ENCODE measurements at places on chromosomes 4 and X.

GRCh38 chrX:17559728-17560379 is 177.4 kb upstream of the SCML1 start:
- no peak for DNase-seq

DNA sequence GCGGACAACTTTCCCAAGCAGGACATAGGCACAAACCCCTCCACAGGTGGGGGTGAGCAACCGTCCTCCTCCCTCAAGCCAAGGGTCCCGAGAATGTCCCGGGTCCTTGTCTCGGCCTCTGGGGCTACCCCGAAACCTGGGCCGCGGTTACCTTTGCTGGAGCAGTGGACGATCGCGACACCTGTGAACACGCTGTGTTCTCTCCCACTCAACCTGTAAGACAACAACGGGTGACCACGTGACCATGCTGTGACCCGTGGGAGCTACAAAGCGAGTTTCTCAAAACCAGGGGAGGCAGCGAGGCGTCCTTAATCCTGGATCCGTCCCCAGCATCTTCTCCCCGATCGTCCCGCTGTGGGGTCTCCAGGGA is 17.9 kb downstream of the ASMTL start:
- no peak for DNase-seq

DNA sequence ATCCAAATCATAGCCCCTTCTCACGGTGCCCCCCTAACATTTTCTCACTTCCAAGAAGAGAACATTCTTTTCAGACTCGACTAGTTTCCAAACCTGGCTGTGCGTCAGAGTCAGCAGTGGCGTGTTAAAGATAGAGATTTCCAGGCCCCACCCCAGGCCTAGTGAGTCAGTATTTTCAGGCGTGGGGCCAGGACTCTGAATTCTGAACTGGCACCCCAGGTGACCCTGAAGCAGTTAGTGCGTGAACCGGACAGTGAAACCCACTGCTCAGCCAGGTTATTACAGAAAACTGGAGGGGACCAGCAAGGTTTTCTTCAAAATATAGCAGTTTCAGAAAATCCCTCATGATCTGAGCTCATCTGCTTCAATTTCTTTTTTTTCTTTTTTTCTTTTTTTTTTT is 35.0 kb upstream of the BCOR start:
- no peak for DNase-seq

DNA sequence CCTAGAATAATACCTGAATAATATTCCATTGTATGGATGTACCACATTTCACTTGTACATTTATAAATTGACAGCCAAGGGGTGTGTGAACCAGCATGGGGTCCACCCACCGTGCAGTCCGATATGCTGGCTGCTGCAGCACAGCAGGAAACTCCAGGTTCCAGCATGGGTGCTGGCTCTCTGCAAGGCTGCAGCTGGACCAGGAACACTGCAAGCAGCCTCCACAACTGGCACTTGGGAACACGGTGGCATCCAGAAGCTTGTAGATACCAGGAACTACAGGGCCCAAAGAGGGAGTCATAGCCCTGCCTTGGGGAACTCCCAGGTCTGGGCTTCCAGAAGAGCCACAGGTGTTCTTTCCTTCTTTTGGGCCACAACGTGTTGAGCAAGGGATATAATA is 91.2 kb downstream of the NXF2 start:
- no peak for DNase-seq

- no peak for DNase-seq
Measured at GRCh38 chr4:3392321-3392720, 49.4 kb upstream of the HGFAC start.

DNA sequence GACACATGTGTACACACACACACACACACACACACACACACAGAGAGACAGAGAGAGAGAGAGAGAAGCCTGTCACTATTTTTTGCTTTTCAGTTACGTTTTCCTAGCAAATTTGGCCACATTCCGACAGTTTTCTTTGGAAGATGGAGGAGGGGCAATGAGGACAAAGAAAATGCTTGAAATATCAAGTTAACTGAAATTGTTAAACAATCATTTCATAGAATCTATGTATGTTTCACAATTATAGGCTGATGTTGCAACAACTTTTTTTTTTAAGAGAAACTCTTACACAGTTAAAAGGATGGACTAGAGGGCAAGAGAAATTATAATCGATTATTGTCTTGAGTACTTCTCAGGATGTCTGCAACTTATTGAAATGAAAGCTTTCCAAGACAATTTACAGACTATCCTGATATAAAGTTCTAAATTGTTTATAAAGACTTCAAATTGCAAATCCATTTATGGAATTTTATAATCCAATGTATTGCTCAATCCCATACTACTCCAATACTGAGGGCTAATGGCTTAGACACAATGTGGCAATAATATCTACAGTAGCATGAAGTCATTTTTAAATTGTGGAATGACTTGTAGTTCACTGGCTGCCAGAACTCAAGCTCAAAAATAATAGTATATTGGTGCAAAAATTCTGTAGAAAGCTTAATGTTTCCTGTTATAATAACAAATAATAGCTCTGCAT is 647.0 kb upstream of the PCDH7 start:
- DNase-seq: no peak

All from stimulated activated CD8-positive, alpha-beta memory T cell treated with anti-CD3 and anti-CD28 coated beads, Interleukin-4, amount 100 ng/mL, for 4 hours (primary cell).